Suppressor macrophage treated with lipopolysaccharide for 1 hour (primary cell): ENCODE measurements at places on chromosomes 12 and 14.
A peak's percentile ranks its signal among the peaks of the same experiment; 100 is the strongest.

DNA sequence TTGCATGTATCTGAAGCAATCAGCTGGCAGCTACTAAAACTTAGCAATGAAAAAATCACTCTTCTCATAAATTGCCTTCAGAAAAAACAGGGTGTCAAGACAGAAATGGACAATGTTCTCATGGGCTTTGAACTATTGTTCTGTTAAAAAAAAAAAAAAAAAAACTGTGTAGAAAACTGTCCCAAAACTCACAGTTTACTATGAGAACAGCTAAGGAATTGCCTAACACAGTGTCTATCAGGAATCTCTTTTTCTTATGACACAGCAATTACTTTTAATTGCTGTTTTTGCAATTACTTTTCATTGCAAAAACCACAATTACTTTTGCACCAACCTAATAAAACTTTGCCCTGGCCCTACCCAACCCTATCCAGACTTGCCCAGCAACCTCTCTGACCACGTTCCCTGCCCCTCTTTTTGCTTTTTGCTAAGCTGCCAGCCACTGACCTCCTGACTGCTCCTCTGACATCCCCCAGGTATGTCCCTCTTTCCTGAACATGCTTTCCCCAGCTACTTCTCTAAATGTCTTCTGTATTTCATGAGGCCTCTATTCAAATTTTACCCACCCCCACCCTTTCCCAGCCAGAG is 68.0 kb upstream of the SLCO1C1 start:
- DNase-seq, result no peak

GRCh38 chr12:65492998-65493912 is 214.8 kb downstream of the MSRB3 start:
- DNase-seq, result peak; percentile 12

DNA sequence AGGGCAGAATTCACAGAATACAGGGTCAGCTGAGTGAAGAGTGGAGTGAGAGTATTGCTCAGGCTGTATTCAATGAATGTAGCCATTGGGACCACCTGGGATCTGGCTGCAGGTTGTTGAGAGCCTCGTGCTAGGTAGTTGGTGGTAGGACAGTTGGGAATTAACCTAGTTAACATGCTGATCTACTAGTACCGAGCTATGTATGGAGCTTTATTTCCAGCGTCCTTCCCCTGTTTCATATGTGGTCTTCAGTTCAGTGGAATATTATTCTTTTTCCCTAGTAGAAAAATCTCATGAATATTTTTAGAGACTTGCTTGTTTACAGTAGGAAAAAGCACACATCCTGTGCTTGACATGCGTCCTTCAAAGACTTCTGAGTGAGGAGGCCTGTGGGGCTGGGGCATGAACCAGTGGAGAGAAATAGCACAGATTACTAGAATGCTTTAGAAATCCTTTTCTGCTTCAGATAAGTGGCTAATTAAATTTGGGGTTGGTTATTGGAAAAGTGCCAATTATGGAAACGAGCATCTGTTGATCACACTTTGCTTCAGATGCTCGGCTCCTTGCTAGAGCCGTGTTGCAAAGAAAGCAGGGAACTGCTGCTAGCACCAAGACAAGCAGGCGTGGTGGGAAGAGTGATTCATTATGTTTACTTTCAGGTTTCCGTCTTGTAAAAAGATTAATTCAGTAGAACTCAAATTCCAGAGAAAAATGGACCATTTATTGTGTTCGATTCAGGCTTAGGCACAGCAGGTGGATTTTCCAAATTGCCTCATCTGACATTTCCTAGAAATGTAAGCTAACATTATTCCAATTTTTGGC is 53.6 kb downstream of the ARF6 start:
- DNase-seq, result no peak

GRCh38 chr14:82595466-82595865 is 1061.8 kb upstream of the SEL1L start:
- no peak for DNase-seq

DNA sequence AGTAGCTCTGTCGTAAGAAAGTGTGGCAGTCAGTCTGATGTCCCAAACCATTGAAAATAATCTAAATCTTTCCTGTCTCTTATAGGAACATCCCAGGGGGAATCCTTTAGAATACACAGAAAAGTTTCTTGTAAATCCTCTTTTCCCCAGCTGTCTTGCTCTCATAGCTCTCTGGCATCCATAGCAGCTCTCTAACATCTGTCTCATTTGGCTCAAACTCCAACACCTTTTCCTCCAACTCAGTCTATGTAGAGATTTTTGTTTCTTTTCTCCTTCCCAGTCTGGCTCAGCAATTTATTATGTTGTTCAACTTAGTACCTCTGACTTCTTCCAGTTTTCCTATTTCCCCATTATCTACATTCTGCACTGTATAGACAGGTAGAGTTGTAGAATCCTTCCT is 84.4 kb upstream of the NEDD1 start:
- DNase-seq, result no peak

DNA sequence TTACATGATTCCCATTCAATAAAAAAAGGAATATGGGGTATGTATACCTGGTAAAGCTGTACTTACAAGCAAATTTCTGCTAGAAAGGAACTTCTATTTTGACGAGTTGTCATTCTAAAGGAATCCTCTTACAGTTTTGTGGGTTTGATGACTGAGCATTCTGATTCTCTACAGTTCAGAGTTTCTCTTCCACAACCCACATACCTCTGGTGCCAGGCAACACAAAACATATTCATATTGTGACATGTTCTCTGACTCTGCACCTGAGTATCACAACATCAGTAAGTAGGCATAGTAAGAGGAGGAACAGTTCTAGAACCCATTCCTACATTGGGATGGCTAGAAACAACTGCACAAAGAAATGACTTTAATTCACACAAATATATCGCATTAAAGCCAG is 636.6 kb downstream of the MED13L start:
- no peak for DNase-seq

GRCh38 chr12:88225776-88226175 is 83.7 kb downstream of the TMTC3 start:
- no peak for DNase-seq

GRCh38 chr12:46219877-46220655 is 48.8 kb downstream of the SLC38A1 start:
- DNase-seq, result peak; percentile 88

- no peak for DNase-seq
Measured at GRCh38 chr14:56292970-56293369, 174.8 kb downstream of the PELI2 start.

GRCh38 chr12:8947737-8948136 is 1.7 kb downstream of the M6PR start:
- peak; percentile 60 for DNase-seq

GRCh38 chr14:52918486-52918885 is 32.4 kb downstream of the FERMT2 start:
- peak; percentile 93 for DNase-seq
